ENCODE measurements at places on chromosomes 2 and 18.

DNA sequence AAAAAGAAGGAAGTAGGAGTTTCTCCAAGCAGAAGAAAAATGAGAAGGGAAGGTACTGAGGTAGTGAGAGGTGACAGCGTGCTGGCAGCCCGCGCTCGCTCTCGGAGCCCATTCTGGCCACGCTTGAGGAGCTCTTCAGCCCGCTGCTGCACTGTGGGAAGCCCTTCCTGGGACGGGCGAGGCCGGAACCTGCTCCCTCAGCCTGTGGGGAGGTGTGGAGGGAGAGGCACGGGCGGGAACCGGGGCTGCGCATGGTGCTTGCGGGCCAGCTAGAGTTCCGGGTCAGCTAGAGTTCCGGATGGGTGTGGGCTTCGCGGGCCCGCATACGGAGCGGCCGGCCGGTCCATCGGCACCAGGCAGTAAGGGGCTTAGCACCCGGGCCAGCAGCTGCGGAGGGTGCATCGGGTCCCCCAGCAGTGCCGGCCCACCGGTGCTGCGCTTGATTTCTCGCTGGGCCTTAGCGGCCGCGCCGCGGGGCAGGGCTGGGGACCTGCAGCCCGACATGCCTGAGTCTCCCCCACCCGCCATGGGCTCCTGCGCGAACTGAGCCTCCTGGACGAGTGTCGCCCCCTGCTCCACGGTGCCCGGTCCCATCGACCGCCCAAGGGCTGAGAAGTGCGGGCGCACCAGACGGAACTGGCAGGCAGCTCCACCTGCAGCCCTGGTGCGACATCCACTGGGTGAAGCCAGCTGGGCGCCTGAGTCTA lies 11.1 kb upstream of the CYS1 start:
- DNase-seq = no peak

DNA sequence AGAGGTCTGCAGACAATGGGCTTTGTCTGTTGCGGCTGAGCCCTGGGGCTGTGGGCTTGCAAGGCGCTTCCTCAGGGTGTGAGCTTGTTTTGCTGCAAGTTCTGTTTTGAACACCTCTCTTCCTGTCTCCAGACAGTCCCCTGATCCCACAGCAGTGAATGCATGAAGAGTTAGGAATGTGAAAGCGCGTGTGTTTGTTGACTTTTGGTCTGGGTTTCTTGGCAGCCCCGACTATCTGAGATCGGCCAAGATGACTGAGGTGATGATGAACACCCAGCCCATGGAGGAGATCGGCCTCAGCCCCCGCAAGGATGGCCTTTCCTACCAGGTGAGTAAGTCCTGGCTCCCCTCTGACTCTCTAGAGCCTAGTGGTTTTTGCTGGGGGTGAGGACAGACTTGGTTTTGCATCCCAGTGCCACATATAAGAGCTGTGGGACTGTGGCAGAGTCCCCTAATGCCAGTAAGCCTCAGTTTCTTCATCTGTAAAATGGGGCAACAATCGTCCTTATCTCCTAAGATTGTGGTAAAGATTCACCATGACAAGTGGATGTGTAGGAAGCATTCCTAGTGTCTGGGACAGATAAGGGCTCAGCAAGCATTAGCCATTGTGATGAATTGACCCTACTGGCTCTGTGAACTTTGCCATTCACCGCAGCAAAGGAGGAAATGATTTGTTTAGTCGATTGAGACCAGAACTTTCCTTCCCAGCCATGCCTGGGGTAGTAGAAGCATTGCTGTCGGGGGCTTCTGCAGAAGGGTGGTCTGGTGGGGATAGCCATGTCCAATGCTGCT lies 3.0 kb downstream of the LBH start:
- peak; percentile 50 for DNase-seq

GRCh38 chr2:72780477-72780876 lies 45.4 kb downstream of the EXOC6B start:
- DNase-seq = peak; percentile 23

DNA sequence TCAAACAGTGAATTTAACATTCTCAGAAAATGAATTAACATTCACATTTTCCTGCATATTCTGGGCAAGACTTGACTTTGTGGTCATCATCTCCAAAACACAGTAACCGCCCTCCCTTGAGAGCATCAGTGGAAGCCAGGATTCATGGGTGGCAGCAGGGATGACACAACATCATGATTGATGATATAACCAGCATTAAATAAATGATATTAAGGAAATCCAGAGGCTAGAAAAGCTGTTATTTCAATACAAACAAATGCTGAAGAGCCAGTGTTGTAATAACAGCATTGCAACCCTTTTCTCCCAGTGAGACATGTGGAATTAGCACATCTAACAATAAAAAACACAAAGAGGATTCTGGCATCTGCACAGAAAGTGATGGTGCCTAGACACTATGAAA lies 41.1 kb downstream of the CDC42EP3 start:
- no peak for DNase-seq

- DNase-seq = no peak
Observed at GRCh38 chr2:138007431-138007830, 43.2 kb downstream of the HNMT start.

- no peak for DNase-seq
Observed at GRCh38 chr2:45806563-45807358, 155.3 kb downstream of the PRKCE start.

- no peak for DNase-seq
Observed at GRCh38 chr2:208488686-208489564, 82.3 kb downstream of the PTH2R start.

- no peak for DNase-seq
Observed at GRCh38 chr2:15754703-15755099, 163.0 kb downstream of the DDX1 start.

DNA sequence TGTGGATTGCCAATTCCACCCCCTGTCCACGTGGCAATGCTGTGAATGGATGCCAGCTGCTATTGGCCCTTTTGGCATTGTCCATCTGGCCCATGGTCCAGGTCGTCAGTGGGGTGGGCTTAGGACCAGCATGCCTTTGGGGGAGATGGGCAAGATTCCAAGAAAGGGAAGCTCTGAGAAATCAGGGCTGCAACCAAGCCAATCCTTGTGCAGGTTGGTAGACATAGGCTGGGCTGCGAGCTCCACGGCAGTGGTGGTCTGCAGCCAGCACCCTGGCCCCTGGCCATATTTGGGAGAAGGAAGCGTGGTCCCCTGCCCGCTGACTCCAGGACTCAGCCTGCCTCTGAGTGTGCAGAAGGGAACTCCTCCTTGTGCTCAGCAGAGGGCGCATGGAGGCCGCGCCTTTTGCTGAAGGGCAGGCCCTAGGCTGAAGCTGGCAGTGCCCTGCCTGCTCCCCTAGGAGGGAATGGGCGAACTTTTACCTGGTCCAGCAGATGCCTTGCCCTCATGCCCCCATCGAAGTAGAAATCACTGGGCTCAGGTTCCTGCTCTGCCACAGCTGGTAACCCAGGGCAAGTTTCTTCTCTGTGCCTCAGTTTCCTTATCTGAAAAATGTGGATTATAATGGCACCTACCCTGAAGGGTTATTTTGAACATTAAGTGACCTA lies 5.4 kb downstream of the SPR start:
- DNase-seq = peak; percentile 84

DNA sequence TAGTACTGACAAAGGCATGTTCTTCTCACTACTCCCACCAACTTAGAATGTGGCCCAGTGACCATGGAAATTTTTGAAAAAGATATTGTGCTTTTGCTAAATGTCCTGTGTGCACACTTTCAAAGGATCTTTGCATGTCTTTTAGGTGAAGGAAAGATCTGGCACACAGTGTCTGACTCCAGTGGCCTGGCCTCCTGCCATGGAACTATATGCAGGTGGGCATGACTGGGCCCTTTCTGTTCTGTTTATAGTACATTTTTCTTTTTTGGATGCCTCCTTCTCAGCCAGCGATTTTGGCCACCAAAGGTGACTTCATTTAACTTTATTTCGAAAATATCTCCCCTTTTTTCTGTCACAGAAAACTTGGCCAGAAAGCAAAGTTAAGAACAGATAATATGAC lies 999.7 kb upstream of the PIK3C3 start:
- DNase-seq = no peak

GRCh38 chr2:170155022-170155722 lies 22.8 kb upstream of the MYO3B start:
- peak; percentile 76 for DNase-seq

DNA sequence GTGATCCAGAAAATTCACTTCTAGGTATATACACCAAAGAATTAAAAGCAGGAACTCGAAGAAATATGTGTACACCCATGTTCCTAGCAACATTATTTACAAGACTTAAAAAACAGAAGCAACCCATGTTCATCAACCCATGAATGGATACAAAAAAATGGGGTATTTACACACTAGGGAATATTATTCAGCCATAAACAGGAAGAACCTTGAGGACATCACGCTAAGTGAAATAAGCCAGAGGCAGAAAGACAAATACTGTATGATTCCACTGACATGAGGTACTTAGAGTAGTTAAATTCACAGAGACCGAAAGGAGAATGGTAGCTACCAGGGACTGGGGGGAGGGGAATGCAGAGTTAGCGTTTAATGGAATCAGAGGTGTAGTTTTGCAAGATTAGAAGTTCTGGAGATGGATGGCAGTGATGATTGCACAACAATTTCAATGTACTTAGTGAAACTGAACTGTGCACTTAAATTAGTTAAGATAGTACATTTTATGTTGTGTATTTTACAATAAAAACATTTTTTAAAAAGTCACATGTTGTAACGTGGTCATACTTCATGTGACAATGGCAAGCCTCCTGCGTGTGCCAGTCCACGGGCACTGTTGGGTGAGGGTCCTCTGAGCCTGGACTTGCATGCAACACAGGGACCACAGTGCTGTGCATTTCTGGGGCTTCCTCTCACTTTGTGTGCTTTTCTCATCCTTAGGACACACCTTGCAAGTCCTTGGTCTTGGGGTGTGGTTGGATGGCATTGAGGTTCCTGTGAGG lies 206.1 kb upstream of the HDAC4 start:
- DNase-seq = no peak

- peak; percentile 5 for DNase-seq
Observed at GRCh38 chr2:217834744-217835513, 167.9 kb downstream of the TNS1 start.

- no peak for DNase-seq
Observed at GRCh38 chr2:26184555-26185303, 11.8 kb downstream of the GAREM2 start.

DNA sequence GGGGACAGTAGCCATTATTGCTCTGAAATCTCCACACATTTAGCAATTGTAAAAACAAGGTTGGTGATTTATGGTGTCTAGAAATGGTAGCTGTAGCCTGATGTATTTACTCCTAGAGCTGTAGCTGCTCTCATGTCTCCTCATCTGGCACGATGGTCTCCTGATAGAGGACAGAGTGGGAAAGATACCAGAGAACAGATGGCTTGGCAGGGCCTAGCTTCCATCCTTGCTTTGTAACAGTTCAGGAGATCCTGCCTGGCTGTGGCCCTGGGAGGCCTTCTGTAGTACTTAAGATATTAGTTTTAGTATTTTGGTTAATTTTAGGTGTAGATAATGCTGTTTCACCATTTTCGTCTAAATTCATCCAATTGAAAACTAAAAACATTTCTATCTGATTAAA lies 6.7 kb downstream of the ATG16L1 start:
- DNase-seq = no peak

DNA sequence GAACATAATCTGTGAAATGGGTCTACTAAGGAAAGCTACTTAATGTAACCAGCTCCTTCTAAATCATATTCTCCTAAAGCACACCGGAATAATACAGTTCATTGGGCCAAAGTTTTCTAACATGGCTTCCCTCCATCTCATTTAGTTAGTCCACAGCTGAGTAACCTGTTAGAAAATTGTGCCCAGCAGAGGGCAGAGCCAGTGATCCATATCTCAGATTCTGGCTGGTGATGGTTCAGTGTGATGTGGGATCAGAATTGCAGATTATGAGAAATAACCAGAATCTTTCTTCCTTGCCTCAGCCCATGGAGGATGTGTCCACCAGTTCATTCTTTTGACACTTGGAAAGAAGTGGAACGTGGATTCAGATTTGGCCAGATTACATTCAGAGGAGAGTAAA lies 9.4 kb upstream of the CTLA4 start:
- DNase-seq = peak; percentile 6

DNA sequence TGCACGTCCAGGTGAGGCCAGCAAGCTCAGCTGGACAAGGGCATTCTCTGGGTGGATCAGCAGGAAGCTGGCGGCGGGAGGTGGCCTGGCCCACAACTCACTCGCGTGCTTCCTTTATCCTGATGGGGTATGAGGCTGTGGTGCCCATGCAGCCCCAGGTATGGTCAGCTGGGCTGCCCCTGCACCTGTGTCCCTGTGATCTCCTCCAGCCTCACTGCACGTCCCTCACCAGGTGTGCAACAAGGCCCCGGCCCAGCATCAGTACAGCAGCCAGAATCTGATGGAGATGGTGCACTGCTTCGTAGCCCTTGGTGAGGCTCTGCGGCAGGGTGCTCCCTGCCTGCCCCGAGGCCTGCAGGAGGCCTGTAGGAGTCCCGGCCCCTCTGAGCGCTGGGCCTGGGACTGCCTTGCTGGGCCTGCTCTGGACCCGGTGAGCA lies 17.6 kb downstream of the MROH2A start:
- DNase-seq = no peak

- peak; percentile 74 for DNase-seq
Observed at GRCh38 chr2:200159357-200159707, 147.2 kb upstream of the SPATS2L start.

GRCh38 chr2:216206041-216206703 lies 97.0 kb downstream of the XRCC5 start:
- DNase-seq = no peak

GRCh38 chr2:240329116-240329665 lies 106.3 kb upstream of the GPC1 start:
- no peak for DNase-seq

All from ELR (cell line).